GM04504 (cell line): ENCODE measurements at places on chromosomes 6 and 20.
A peak's percentile ranks its signal among the peaks of the same experiment; 100 is the strongest.

- DNase-seq, result no peak
Observed at GRCh38 chr6:108831104-108831503, 17.1 kb upstream of the ARMC2 start.

- DNase-seq, result no peak
Observed at GRCh38 chr6:23181356-23182110, 612.2 kb downstream of the HDGFL1 start.

GRCh38 chr6:88670369-88670768, 293.0 kb downstream of the RNGTT start:
- DNase-seq, result no peak

- DNase-seq, result peak; percentile 36
Observed at GRCh38 chr6:108133594-108134179, 32.1 kb upstream of the NR2E1 start.

GRCh38 chr6:44000164-44000842, 126.9 kb downstream of the MRPL14 start:
- no peak for DNase-seq

- no peak for DNase-seq
Observed at GRCh38 chr6:14000901-14001300, 76.1 kb downstream of the RNF182 start.

DNA sequence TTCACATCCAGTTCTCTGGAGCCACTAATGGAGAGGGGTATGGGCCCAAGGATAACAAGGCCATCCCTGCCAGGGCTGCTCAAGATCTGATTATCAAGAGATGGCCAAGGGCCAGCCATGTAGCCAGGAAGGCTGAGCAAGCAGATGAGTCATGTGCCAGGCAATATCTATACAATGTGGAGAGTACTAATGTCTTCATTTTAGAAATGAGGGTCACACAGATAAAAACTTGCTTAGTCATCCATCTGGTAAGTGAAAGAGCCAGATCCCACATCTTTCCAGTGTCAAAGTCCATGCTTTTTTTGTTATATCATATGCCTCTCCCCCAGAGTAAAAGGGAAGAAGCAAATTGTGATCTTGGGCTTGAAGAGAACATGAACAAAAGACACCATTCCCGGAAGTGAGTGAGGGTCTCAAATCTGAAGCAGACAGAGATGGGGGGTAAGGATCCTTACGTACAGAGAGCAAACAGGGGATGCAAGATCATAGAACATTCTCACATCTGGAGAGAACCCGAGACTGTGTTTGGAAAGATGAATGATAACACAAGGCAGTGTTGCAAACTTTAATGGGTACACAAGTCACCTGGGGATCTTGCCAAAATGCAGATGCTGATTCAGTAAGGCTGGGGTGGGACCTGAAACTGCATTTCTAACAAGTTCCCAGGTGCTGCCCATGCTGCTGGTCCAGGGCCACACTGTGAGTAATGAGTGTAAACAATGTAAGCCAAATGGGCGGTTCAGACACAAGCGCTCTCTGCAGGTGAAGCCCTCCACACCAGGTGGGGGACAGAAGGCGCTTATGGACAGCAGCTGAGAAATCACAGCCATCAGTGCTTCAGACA, 20.0 kb upstream of the GSTA3 start:
- DNase-seq, result peak; percentile 77

GRCh38 chr6:124694139-124694705, 268.0 kb upstream of the RNF217 start:
- DNase-seq, result no peak

GRCh38 chr6:148869585-148869984, 122.8 kb downstream of the UST start:
- peak; percentile 91 for DNase-seq

DNA sequence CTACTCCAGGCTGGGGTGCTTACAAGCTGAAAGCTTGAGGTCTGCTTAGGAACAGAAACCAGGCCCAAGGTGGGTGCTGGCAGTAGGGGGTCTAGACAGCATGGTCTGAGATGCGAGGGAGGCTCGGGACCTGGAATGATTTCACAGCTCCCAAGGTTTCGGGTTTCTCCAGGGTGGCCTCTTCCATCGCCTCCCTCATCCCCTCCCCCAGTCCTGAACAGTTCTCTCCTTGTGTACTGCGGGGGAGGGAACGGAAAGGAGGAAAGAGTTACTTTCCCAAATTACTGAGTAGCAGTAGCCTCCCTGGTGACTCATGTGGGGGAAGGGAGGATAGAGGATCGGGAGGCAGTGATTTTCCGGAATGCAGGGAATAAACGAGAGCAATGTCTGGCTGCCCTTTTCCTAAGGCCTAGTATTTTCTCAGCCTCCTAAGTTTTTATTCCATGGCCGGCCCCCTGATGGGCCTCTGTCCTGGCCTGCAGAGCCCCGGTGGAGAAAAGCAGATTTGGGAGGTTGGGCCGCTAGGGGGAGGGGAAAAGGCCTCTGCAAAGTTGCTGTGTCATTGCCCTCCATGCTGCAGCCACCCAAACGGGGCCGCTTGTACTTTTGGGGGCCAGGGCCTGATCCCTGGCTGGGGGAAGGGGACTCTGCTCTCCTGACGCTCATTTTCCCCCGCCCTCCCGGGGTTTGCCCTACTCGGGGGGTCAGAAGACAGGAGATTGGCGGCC, 1.5 kb downstream of the BRD2 start:
- DNase-seq, result peak; percentile 95

DNA sequence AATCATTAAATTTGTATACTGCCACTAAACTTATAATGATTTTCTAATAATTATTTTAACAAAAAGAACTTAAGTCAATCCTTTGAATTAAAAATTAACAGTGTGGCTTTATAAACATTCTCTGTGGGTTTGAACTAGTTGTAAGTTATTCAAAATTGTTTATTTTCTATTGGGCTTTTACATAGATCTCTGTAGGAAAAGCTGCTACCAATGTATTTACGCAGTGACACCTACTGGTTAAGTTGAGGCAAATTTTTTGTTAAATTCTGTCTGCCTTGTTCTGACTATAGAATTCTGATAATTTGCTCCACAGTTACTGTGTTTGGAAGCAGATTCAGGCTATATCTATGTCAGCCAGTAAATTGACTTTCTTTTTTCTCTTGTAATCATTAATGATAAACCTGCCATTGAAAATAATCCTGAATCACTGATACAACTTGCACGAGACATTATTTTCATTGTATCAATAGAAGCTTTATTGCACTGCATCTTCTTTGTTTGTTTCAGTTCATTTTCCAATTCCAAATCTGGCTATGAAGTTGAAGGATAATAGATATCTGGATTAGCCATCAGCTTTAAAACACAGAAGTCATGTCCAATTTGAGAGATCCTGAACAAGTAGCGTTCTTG, 66.0 kb upstream of the UTRN start:
- peak; percentile 23 for DNase-seq
